Head of caudate nucleus (tissue), 42 donors: ENCODE measurements at places on chromosomes 12 and 14.

- no peak for DNase-seq
Measured at GRCh38 chr12:129325566-129325965, 472.3 kb downstream of the GLT1D1 start.

DNA sequence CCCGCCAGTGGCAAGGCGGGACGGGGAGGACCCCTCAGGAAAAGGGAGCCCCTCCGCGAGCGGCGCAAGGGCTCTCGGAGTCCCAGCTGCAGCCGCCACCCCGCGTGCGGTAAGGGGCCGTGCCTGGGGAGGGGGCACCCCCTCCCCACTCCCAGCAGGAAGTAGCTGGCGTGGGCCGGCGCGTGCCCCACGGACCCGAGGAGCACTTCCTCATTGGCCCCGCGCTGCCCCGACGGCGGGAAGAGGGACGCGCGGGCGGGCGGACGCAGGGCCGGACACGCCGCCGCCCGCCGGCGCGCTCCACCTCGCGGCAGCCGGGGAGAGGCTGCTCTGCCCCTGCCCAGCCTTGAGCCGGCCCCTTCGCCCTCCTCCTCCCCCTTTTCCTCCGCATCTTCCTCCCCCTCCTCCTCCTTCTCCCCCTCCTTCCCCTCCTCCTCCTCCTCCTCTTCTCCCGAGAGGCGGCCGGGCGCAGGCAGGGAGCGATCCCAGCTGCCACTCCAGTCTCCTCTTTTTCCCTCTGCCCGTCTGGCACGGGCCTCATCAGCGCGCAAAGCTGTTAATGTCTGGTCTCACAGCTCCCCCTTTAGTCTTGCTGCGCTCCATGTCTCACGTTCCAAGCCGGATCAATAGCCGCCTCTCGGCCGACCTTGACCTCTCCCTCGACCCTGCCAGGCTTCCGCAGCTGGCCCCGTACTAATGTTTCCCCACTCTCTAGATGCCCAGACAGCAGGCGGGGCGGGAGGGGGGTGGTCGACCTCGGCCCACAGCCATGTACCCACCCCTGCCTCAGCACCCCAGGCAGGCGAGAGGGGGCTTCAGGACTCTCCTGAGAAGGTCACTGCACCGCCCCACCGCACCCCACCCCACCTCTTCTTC is 2.6 kb upstream of the BCL11B start:
- peak; percentile 69 for DNase-seq

DNA sequence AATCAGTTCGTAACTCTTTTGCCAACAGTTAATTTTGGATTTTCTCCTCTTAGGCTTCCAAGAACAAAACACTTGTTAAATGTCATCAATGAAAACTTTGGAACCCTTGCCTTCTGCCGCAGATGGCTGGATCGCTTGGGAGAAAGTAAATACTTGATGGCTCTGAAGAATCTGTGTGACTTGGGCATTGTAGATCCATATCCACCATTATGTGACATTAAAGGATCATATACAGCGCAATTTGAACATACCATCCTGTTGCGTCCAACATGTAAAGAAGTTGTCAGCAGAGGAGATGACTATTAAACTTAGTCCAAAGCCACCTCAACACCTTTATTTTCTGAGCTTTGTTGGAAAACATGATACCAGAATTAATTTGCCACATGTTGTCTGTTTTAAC is 37.7 kb downstream of the USP44 start:
- no peak for DNase-seq

DNA sequence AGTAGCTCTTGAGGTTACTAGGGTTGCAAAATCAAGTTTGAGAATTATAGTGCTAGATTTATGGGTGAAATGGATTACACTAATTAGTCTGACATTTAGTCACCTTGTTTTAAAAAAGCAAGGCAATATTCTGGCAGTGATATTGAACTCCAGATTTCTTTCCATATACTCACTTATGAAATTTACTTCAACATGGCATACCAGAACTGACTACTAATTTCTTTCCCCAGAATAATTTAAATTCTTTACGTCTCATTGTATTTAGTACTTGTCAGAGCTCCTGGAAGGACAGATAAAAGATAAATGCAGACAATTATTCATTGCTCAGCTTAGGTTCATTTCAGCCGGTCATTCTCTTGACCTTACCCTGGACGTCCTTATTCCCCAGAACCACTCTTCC is 24.3 kb downstream of the EMP1 start:
- no peak for DNase-seq

DNA sequence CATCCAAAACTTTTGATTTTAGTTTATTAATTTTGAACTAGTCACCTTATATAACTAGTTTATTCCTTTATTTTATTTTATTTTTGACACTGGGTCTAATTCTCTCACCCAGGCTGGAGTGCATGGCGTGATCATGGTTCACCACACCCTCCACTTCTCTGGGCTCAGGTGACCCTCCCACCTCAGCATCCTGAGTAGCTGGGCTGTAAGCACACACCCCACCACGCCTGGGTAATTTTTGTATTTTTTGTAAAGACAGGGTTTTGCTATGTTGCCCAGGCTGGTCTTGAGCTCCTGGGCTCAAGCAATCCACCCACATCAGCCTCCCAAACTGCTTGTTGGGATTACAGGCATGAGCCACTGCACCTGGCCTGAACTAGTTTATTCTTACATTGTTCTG is 17.3 kb downstream of the PCNX1 start:
- no peak for DNase-seq

GRCh38 chr14:68088451-68088854 is 268.9 kb downstream of the RAD51B start:
- no peak for DNase-seq

- DNase-seq: no peak
Measured at GRCh38 chr14:95341564-95341963, 21.9 kb upstream of the CLMN start.

- DNase-seq: no peak
Measured at GRCh38 chr14:22865424-22866405, 5.8 kb upstream of the LRP10 start.

GRCh38 chr12:112847708-112848337 is 56.3 kb downstream of the RPH3A start:
- DNase-seq: no peak

- no peak for DNase-seq
Measured at GRCh38 chr12:42091769-42092168, 52.9 kb downstream of the GXYLT1 start.

DNA sequence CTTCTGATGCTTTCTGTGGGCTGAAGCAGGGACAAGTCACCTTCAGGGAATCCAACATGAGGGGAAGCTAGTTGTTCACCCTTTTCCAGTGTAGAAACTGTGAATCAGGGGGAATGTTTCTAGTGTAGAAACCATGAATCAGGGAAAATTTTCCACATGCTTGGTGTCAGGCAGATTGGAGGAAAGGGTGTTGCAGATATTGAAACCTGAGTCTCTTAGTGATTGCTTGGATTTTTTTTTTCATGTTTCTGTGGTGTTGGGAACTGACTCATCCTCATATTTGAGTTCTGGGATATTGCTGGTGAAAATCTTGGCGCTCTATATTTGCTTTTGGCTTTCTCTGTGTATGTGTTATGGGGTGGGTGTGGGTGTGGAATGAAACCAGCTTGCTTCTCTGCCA is 144.5 kb upstream of the FBXO33 start:
- DNase-seq: no peak

DNA sequence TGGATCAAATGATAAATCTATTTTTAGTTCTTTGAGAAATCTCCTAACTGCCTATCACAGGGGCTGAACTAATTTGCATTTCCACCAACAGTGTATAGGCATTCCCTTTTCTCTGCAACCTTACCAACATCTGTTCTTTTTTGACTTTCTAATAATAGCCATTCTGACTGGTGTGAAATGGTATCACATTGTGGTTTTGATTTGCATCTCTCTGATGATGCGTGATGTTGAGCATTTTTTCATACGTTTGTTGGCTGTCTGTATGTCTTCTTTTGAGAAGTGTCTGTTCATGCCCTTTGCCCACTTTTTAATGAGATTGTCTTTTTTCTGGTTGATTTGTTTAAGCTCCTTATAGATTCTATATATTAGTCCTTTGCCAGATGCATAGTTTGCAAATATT is 67.1 kb downstream of the IFNG-AS1 start:
- DNase-seq: no peak
